ENCODE measurements at places on chromosomes 6 and 20. TPM values are rescaled to one million over a fixed set of nuclear protein-coding genes. Genes with fewer than 3 reads are reported as not detected.

DNA sequence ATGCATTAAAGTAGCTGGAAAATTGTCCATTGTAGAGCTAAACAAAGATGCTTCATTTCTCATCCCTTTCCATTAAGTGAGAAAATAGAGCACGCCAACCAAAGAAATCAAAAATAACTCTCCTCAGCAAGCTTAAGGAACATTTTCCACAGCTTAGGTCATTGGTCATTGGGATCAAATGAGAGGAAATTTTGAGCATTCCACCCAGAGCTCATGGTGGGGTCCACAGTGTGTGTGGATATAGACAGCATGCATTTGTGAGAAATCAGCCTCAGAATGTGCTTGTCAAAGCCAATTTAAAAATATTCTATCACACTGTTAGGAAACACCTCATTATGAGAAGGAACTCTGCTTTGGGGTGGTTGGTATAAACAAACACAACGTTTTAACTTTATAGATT, 97.2 kb downstream of the HDGFL1 start:
- no peak for DNase-seq

- no peak for DNase-seq
Measured at GRCh38 chr6:132814716-132815570, 574 bp downstream of the RPS12 start.

- no peak for DNase-seq
Measured at GRCh38 chr6:93165850-93166430, 253.4 kb downstream of the EPHA7 start.

GRCh38 chr6:1614448-1615150, 4.9 kb downstream of the FOXC1 start:
- no peak for DNase-seq

GRCh38 chr6:42403421-42403820, 48.3 kb downstream of the TRERF1 start:
- no peak for DNase-seq

- no peak for DNase-seq
Measured at GRCh38 chr20:10662661-10663458, 10.9 kb downstream of the JAG1 start.

DNA sequence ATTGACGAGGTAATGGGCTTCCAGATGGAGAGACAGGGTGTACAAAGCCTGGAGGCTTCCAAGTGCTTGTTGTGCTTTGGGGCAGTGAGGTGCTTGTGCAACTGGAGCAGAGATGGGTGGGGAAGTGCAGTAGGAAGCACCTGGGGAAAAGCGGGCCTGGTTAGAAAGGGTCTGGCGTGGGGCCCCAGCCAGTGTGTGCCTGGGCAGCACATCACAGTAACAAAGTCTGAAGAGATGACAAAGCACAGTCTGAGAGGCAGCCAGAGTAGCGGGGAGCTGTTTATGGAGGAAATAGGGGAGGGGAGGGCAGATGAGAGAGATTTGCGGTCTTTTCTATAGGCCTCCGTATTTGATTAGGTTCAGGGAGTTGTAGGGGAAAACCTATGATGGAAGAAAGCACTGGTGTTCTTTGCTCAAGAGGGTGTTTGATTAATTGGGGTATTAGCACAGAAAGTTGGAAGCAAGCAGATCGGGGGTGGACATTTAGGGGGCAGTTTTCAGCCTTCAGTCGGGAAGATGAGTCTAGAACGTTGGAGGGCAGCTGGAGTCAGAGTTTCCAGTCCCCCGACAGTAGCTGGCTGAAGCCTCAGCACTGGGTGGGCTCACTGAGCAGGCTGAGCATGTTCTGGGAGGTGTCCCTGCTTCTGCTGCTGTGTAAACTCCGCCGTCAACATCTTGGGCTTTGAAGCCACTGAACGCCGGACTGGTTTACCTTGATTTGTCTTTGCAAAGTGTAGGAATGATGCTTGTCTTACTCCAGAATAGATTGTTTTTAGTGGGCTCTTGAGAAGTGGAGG, 15.5 kb upstream of the MROH8 start:
- DNase-seq = no peak

DNA sequence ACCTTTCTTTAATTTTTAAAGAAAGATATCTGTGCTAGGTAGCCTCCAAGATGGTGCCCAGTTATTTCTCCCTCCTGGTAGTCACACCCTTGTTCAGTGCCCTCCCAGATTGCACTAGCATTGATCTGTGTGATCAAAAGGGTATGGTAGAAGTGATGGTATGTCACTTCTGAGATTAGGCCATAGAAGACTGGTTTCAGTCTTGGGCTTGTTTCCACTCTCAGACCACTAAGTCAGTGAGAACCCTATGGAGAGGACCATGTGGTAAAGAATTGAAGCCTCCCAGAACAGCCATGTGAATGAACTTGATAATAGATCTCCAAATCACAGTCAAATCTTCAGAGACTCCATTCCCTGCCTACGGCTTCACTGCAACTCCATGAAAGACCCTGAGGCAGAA, 57.3 kb downstream of the THEMIS start:
- DNase-seq = no peak

GRCh38 chr6:6749702-6750491, 161.4 kb downstream of the LY86 start:
- DNase-seq = no peak

GRCh38 chr6:51792273-51793030, 295.0 kb downstream of the PKHD1 start:
- DNase-seq = no peak

ULBP3 gene
- 3.7 TPM for polyA plus RNA-seq

EEF1A1 gene
- 21,476 TPM for polyA plus RNA-seq

CCDC170 gene
- polyA plus RNA-seq = 4.3 TPM

PRPH2 gene
- polyA plus RNA-seq = 2.4 TPM

GPR63 gene
- 3.2 TPM for polyA plus RNA-seq

HNF4A gene
- polyA plus RNA-seq = 29.8 TPM

SMOC2 gene
- polyA plus RNA-seq = 44.6 TPM

WFDC10B gene
- polyA plus RNA-seq = not detected

ZNF184 gene
- 24.0 TPM for polyA plus RNA-seq
